ENCODE measurements at places on chromosomes 7 and 10.

DNA sequence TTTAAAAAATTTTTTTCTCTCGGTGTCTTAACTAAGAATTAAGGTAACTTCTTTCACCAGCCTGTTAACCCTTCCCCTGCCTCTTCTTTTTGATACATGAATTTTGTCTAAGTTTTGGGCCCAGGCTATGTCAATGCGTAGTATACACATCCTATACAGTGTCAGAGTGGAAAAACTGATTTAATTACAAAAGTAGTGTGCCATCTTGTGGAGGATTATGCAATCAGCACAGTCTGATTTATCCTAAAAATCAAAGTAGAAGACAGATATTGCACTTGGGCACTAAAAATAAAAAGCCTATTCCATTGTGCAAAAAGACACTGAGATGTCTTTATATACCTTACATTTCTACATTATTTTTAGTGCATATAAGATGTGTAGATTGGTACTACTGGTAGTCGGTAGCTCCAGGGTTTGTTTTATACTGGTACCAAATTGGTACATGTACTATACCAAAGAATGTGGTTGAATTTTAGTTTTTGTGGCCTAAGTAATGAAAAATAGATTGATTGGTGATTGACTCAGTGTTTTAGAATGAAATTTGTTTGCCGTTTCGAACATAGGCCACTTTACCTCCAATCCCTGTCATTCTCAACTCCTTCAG is 96.6 kb downstream of the MKLN1 start:
- peak; percentile 50 for DNase-seq

DNA sequence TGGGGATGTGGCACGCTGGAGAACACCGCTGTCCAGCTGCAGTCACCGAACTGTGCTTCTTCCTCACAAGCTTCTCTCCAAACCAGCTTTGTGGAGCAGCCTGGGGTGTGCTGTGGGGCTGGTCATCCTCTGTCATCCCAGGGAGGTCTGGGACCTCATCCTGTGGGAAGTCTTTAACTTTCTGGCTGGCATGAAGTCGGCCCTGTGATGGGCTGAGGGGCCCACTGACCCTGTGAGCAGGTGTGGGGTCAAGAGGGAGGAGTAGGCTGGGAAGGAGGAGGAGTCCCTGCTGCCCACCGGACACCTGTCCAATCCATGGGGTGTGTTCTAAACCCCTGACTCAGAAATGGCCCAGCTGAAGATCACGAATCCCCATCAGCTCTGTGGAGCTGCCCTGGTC is 136.2 kb upstream of the SHH start:
- DNase-seq, result no peak

GRCh38 chr10:102540023-102540422 is 36.3 kb downstream of the SUFU start:
- DNase-seq, result peak; percentile 16

DNA sequence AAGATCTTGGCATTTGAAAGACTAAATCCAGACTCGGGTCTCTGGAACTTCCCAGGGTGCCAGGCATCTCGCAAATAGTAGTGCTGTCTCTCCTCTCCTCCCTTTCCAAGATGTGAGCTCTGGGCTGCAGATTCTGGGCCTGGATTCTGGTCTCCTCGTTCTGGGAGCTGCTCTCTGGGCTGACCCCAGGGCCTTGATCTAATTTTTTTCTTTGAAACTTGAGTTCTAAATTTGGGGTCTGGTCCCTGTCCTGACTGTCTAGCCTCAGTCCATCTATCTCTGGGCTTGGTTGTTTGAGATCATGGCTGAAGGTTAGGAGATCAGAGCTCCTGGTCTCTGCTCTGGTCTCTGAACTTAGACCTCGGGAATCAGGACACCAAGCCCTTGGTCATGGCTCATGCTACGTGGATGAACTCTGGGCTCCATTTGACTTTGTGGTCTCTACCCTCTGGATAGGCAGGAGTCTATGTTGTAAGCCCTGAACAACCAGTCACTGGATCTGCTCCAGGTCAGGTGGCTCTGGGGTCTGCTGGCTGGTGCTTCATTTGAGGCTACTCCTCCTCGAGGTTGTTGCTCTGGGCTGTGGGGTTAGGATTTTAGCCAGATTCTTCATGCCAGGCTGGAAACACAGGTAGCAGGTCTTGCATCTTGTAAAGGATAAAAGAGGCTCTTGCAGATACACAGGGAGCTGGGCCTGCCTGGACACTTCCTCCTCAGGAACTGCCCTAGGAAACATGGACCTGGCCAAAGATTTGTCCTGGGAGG is 8.0 kb upstream of the MBL2 start:
- DNase-seq, result no peak

DNA sequence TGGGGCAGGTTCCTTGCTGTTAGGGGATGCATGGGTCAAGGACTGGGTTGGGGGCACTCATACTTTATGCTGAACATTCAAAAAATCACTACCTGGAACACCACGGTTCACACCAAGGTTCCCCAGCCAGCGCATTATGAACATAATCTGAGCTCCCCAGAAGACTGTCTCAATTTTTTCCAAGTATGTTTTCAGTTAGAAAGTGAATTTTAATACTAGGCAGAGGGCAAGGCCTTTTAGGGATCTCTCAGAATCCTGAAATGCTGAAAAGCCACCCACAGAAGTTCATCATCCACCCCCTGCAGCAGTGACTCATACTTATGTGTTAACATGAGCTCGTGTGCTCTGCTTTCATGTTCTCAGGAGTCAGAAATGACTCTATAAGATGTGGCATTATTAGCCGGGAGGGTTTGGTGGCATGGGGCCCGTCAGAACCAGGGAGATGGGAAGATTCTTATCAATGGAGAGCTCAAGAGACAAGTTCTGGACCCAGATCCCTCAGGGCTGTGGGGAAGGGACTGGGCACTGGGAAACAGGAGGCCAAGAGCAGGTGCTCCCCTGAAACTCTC is 185.2 kb upstream of the ITGB1 start:
- peak; percentile 91 for DNase-seq

DNA sequence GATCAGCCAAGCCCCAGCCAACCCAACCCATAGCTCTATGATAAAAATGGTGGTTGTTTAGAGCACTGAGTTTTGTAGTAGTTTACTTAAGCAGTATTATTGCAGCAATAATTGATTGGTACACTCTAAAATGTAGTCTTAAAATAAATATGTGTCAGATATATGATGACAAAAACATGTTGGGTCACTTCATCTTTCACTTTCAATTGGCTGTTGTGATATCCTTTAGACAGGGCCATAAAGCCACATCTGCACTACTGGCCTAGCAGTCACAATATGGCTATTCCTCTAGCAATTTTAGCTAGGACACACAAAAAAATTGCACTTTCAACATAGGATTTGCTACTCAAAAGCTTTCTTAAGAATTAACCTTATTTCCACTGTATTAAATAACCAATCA is 5.9 kb upstream of the CAV1 start:
- no peak for DNase-seq

DNA sequence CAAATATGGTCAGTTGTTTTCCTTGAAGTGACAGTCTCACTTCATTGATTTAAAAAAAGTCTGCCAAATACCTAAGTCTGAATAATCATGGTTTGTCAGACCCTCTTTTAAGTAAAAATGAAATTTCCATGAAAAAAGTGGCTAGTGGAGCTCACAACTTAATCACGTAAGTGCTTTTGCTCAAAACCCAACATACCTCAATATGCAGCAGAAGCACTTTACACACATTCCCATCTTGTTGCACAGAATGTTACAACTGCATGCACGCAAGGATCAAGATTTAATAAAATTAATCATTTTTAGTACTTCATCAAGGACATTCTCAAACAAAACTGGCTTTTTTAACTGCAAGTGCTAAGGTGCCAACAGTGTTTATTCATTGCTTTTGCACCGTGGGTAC is 21.6 kb downstream of the EZH2 start:
- no peak for DNase-seq

GRCh38 chr7:51356849-51357516 is 40.4 kb upstream of the COBL start:
- no peak for DNase-seq

DNA sequence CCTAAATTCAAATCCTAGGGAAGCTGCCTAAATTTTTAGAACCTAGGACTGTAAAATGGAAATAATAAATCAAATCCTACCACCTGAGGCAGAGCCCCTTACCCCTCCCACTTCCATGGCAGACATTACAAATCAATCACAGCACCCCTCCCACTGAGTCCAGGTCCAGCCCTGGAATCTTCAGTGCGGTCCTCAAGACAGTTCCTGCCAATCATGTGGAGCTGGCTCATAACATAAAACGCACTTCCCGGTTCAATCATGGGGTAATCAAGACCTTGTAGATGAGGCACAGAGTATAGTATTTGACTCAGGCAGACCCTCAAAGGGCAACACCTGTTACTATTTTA is 157.0 kb downstream of the SLIT1 start:
- DNase-seq, result no peak

- no peak for DNase-seq
These were observed 29.4 kb upstream of the CDH23 start for GRCh38 chr10:71367271-71367670.

DNA sequence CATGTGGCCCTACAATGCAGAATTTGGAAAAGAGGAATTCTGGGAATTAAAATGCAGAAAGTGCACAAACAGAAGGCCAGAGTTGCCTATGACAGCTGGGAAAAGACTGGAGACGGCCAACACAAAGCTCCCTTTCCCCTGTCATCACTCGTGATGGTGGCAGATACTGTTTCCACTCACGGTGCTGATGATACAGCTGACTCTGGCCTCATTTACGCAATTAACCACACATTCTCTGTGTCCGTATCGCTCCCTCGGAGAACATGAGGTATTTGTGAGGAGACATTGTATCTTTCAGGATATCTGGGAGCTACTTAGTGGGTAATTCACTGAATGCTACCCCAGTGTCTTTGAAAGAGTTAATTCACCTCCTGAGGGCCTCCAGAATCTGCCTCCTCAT is 172.8 kb downstream of the TAX1BP1 start:
- DNase-seq, result no peak

DNA sequence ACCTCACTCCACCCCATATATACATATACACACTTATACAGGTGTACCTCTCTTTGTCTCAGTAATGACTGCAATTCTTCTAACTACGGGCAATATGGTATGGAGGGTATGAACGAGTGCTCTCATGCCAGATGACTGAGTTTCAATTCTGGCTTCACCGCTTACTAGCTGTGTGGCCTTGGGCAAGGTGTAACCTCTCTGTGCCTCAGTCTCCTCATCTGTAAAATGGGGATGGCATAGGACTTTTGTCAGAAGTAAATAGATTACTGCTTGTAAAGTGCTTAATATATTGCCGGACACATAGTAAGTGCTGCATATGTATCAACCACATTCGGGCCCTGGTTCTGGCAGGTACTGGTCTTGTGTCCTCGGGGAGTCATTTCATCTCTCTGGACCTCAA is 60.1 kb upstream of the IFRD1 start:
- DNase-seq, result no peak

GRCh38 chr10:110434489-110435096 is 63.1 kb upstream of the DUSP5 start:
- no peak for DNase-seq

- no peak for DNase-seq
These were observed at the start of gene LRCH4 for GRCh38 chr7:100585511-100586265. LRCH4 (minus strand) TSS chr7:100586129; CDS start chr7:100586100, 29 bp downstream.

GRCh38 chr10:103890194-103890658 is 27.8 kb downstream of the STN1 start:
- no peak for DNase-seq

GRCh38 chr7:151083071-151083823 is at the start of gene TMUB1:
TMUB1 (minus strand) TSS chr7:151083493; CDS start chr7:151082563, 930 bp downstream.
- DNase-seq, result peak; percentile 53

GRCh38 chr10:113235508-113235907 is 285.5 kb downstream of the TCF7L2 start:
- DNase-seq, result no peak

- DNase-seq, result peak; percentile 89
These were observed 16.3 kb downstream of the ANKRD22 start for GRCh38 chr10:88835096-88835909.

- no peak for DNase-seq
These were observed 18.2 kb downstream of the OIT3 start for GRCh38 chr10:72911758-72912157.

- peak; percentile 60 for DNase-seq
These were observed 267.9 kb upstream of the GHITM start for GRCh38 chr10:83871187-83872081.
